ENCODE measurements at places on chromosomes 7 and 10.

GRCh38 chr7:90492250-90492649 is 22.8 kb downstream of the PTTG1IP2 start:
- DNase-seq, result no peak

DNA sequence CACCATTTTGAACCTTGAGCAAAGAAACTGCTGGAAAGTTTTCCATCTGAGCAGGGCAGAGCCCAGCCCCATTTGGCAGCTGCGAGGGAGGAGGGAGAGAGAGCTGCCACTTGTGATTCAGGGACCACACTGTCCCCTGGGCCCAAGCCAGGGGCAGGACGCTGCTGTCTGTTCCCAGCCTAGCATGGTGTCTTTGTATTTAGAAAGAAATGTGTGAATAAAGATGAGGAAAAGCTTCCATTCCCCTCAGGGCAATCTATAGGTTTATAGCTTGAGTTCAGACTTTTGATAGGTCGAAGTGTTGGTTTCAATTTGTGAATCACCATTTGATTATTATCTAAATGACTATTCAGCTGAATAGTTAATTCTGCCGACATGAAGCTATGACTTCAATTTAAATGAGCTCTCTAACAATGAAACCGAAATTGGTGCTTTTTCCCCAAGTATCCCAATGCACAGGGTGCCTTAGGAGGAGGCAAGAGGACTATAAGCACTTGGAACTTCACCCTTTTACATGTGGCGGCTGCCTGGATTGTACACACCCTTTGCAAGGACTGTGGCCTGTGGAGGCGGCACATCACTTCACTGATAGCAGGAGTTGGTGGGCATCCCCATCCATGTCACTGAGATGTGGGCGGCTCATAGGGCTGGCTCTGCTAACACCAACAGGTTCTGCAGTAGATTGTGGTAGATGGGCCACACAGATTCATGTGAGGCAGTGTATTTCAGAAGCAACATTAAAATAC is 223.5 kb downstream of the CCDC3 start:
- DNase-seq, result no peak

GRCh38 chr10:35572583-35572982 is 32.6 kb upstream of the GJD4 start:
- no peak for DNase-seq

GRCh38 chr7:93503088-93503487 is 71.4 kb downstream of the CALCR start:
- DNase-seq, result no peak

DNA sequence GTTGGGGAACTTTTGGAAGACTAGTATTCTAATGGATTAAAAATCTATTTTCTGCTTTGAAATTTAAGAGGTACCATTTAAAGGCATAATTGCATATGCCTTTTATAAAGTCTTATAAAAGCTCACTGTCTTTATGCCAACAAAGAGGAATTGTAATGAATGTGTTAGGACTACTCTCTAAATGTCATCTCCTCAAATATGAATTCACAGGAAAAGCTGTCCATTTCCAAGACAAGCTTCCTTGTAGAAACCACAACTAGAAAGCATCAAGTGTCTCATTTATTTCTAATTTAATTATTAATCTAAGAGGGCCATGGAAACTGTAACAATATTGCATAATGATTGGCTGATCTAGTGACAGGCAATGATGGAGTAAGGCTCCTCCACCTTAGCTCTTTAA is 130.2 kb downstream of the COL28A1 start:
- DNase-seq, result no peak

- no peak for DNase-seq
Observed at GRCh38 chr10:53808677-53809372, 992.2 kb downstream of the PCDH15 start.

DNA sequence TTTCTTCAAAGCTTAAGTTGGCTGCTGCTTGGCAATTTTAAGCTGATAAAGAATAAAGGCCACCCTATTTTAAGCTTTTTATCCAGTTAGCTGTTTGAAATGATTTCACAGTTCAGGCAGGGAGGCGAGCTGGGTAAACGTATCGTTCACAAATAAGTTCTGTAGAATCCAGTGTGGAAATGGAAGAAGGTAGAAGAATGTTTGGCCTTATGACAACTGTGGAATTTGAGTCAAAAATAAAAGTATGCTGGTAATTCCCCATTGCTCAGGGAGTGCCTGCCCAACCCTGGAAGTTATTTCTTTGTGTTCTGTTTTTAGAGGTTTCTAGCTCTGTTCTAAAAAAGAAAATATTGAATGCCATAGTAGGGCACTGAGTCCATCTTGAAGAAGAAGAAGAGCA is 113.1 kb downstream of the ARL4A start:
- no peak for DNase-seq

DNA sequence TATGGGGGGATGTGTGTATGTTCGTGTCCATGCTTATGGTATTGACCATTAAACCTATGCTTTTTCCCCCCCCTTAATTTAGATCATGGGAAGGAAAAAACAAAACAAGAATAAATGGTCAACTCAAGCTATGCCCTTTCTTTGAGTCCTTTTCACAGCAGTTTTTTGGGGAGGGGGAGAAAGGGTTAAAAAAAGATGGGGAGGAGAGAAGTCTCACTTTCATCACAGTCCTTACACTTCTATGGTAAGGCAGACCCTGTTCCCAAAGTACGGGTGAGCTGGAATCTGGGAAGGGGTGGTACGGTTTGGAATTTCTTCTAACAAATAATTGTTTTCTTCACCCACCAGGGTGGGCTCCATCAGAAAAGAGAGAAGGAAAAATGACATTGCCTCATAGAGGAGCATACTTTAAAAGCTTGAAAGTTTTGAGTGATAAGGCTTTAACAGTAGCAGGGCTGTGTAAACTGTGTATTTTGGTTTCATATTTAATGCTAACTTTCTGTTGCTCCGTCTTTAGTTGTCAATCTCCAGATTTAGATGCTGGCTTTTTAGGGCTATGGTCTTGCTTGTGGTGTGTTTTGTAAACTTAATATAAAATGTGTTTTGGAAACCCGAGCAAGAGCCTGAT is 180.1 kb downstream of the TCF7L2 start:
- DNase-seq, result no peak

DNA sequence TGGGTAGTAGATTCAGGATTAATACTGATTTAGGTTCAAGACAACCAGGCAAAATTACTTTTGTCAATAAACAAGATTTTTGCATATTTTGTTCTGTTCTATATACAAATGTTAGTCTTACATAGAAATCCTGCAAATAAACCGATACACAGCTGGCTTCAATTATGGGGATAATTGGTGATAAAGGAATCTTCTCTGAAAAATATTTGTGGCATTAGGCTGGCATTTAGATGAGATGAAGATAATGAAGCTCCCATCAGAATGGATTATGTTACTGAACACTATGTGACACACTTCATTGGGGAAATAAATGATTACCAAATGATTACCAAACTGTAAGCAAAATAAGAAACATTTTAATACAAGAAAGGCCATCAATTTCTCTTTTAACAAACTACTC is 65.8 kb downstream of the NT5C2 start:
- DNase-seq, result no peak

- no peak for DNase-seq
Observed at GRCh38 chr10:131978366-131978765, 3.4 kb downstream of the BNIP3 start.

DNA sequence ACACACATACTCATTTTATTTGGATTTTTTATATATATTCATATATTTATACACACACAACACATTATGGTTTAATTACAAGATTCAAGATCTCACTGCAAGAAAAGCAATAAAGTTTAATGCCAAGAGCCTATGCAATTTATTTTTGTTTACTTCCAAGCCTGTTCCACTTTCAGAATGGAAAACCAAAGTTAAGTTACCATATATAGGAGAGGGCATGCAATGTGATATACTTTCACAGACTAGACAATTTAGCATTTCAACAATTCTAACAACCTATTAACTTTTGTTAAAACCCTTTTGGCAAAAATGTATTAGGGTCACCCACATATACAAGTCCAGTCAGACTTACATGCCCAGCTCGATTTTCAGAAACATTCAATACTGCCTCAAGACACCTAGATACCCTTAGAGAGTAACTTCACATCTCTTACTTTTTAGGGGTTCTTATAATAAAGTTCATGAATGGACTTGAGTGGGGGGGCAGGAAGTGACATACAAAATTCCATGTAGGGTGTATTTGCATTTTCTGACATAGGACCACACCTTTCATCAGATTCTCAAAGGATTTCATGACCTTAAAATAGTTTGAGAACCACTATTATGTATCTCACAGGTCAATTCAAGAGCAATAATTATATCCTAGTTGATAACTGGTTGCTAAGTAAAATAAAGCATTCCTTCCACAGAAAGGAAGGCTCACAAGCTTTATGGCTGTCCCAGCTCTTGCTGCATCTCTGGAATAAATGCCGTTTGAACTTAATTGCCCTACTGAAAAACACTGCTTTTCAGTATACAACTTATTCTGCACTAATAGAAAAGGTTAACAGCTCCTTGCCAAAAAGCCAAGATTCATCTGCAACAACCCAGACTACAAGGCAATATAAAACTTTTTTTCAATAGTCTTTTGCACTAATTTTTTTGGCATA is 2.5 kb downstream of the P4HA1 start:
- no peak for DNase-seq

DNA sequence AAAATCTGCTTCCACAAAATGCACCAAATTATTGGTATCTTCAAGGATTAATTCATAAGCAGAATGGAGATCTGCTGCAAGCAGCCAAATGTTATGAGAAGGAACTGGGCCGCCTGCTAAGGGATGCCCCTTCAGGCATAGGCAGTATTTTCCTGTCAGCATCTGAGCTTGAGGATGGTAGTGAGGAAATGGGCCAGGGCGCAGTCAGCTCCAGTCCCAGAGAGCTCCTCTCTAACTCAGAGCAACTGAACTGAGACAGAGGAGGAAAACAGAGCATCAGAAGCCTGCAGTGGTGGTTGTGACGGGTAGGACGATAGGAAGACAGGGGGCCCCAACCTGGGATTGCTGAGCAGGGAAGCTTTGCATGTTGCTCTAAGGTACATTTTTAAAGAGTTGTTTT is 12.1 kb downstream of the IFIT3 start:
- no peak for DNase-seq

GRCh38 chr10:21372651-21373410 is 152.7 kb downstream of the SKIDA1 start:
- no peak for DNase-seq

DNA sequence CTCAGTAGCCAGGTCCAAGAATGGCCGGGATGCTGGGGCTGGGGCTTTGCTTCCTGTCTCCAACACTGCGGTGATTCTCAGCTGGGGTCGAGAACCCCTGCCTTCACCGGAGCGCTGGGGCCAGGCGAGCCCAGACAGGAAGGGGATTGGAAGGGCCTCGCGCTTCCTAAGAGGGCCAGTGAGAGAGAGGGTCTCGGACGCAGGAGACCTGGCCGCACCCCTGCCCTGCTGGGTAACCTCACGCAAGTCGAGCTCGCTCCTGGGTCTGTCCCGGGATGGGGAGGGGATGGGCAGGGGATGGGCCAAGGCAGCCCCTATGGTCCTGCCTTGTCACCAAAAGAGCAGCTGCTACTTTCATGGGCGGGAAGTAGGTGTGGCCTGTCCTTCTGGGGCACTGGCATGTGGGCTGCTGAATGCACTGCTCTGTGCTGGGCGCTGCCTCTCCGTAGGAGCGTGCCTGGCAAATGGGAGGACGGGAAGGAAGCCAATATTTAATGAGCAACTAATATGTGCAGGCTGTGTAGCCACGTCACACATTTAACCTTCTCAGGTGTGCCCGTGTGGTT is 20.0 kb downstream of the KCNK18 start:
- DNase-seq, result no peak

GRCh38 chr7:154231732-154232131 is 179.5 kb downstream of the DPP6 start:
- DNase-seq, result peak; percentile 18

DNA sequence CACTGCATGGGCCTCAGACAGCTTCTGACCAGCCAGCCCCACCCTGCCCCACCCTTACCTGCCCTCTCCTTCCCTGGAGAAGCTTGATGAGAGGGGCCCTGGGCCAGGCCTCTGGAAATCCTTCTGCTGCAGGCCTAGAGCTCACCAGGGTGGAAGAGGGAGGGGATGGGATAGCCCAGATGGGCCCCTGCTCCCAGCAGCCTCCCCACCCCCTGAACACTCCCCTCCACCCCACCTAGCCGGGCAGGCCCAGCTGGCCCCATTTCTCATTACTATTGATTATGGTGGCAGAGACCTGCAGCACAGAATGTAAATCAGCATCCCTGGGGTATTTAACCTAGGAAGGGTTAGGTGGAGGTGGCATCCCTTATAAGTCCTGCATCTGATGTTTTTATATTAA is 11.6 kb upstream of the RET start:
- DNase-seq, result no peak

- no peak for DNase-seq
Observed at GRCh38 chr7:2474224-2474623, 2.0 kb downstream of the GRIFIN start.

GRCh38 chr10:78523453-78523852 is 489.8 kb downstream of the RPS24 start:
- DNase-seq, result no peak

DNA sequence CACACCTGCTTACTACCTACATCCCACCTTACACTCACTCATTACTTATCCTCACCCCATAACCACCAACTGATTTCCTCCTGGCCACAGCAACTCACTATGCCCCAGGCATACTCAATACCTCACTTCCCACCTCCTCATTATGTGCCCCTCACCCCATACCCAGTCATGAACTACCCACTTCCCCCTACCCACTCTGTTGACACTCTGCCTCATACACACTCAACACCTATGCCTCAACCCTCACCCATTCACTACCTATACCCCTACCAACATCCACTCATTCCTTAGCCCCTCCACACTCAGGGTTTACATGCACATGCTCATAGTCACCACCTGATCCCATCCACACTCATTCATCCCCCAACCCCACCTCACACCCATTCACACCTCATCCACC is 39.6 kb downstream of the SEC61G start:
- no peak for DNase-seq

GRCh38 chr10:21292763-21293517 is 232.5 kb downstream of the SKIDA1 start:
- DNase-seq, result peak; percentile 85

DNA sequence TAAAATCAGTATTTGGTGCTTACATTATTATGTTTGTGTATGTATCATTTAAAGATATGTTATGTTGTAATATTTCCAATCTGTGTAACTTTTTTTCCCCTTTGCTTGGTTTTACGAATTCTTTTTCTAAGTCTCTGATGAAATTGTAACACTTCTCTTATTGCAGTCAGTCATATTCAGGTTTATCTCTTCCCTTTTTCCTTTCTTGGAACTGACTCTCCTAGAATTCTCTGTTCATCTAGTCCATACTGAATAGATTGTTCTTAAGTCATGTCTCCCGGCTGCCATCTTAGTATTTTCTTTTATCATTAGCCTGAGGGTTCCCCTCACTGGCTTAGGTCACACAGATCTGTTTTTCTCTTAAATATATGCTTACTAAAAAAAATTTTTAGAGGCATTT is 44.6 kb downstream of the PHTF2 start:
- DNase-seq, result no peak

DNA sequence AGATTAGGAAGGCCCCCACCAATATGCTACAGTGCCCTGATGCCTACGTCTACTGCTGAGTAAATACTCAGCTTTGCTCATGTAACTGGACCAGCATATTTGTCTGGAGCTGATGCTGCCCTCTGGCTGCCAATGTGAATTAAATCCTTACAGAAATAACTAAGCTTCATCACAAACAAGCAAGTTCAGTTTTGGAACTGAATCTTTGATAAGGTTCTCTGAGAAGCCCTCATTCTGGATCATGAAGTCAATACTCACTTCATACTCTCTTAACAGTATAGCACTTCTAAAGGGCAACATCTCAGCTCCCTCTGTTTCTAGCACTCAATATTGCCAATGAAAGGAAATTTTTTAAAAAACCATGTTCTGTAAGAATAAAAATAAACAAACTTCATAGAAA is 246.7 kb downstream of the ETV1 start:
- DNase-seq, result peak; percentile 33

All from left renal cortex interstitium (tissue), 4 donors.